ENCODE measurements at places on chromosomes 1 and 21.

- no peak for DNase-seq
Measured at GRCh38 chr1:22105611-22106207, 37.2 kb downstream of the WNT4 start.

DNA sequence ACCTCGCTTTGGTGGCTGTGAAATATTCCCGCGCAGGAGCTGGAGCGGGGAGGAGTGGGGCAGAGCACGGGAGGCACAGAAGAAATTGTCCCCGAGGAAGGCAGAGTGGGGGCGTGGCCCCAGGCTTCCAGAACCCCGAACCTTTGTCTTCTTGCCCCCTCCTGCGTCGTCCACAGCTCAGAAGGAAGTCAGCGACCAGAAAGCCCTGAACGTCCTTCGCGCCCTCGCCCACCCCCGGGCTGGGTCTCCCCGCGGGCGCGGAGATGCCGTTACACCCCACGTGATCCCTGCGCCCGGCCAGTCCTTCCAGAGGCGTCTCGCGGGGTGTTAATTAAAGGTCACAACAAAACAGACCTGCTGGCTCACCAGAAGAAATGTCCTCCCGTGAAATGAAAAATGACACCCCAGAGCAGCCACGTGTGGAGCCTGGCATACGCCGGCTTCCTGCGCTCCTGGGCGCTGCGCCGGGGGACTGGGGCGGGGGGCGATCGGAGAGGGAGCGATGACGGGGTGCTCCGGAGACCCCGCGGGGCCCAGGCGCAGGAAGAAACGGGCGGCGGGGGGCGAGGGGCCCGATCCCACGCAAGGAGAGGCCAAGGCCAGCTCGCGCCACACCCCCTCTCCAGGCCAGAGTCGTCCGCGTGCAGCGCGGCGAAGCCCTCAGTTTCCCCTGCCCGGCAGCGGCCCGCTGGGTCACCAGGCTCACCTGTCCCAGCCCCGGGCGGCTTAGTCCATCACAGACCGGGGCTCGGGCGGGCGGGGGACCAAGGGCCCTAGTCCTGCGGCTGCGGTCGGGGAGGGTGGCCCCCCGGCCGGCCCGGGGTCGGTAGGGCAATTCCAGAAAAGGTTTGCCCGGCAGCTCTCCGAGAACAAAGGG is 995 bp upstream of the KIF26B start:
- no peak for DNase-seq

GRCh38 chr1:160309185-160309557 is 24.2 kb upstream of the PEX19 start:
- no peak for DNase-seq

- no peak for DNase-seq
Measured at GRCh38 chr21:25508364-25508763, 98.9 kb downstream of the MRPL39 start.

GRCh38 chr1:112881742-112882127 is 74.3 kb downstream of the SLC16A1 start:
- DNase-seq = no peak

- no peak for DNase-seq
Measured at GRCh38 chr1:204754821-204755220, 69.3 kb upstream of the LRRN2 start.

DNA sequence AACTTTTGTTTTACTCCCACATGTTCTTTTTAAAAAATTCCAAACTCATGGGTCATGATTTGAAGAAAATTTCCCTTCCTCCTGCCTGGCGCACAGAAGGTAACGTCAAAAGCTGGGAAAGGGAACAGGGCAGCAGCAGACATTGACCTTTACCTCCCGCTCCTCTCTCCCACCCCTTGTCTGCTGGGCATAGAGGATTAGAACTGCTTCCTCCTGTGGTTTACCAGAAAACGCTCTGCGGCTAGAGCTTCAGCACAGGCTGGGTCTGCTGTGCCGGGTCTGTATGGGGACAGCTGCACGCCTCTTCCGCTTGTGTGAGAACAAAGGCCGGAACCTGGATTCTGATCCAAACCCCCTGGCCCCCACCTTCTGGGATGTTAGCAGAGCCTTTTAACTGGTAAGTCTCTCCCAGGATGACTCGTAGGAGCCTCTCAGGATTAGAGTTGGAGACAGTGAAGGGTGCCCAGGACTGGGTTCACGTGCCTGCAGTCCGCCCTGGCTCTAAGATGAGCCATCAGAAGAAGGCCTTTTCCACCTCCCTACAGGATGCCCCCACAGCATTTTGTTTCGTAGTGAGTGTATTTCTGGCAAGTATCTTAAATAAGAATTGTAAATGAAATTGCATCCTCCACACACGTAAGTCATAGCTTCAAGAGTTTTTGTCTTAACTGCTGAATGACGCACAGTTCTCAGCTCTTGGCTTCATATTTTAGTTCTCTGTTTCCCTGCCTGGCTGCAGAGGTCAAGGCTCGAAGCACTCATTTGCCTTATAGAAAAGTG is 5.2 kb downstream of the H6PD start:
- DNase-seq = no peak

DNA sequence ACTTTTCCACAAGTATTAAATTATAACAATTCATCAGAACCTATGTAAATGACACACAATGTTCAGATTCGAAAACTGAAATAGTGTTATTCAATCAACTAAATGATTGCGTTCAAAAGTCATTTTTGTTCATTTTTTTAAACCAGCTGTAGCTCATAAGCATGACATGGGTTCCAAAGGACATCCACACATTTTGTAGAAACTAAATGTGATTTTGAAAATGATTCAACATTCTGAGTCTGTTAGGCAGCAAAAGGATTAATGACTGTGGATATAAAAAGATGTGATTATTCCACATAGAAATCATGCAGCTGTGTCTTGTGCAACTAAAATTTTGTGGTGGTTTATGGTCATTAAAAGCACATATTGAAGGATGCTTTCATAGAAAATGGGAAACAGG is 204.5 kb downstream of the BRINP3 start:
- no peak for DNase-seq

- DNase-seq = no peak
Measured at GRCh38 chr1:190243056-190243455, 234.6 kb downstream of the BRINP3 start.

GRCh38 chr1:15180189-15180588 is 26.6 kb downstream of the TMEM51 start:
- no peak for DNase-seq

DNA sequence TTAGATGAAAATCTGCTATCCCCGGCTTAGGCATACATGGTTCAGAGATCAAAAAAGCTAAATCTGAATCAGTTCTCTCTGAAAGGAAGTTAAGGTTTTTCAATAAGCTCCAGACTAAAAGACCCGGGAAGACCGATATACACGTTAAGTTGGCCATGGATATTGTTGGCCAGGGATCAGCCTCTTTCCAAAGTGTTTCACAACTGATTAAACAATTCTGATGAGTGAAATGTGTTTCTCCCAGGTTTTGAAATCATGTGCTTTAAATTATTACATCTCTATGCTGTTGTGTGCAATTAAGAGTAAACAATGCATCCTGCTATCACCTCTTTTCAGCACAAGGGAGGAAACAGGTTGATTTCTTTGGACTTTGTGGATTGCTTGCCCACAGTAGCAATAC is 23.7 kb upstream of the GNG12 start:
- DNase-seq = no peak

GRCh38 chr1:41866285-41866684 is 52.4 kb downstream of the HIVEP3 start:
- DNase-seq = no peak

DNA sequence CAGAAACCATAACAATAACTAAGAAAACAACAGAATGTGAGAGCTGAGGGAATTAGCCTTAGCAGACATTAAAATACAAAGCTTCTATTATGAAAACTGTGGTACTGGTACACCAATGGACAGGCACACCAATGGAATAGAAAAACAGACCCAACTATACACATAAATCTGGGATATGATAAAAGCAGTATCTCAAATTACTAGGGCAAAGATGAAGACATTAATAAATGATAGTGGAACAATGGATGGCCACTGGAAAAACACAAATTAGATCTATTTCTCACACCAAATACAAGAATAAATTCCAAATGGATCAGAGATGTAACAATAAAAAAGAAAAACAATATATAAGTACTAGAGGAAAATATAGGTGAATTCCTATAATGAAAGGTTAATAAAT is 65.4 kb upstream of the SLFNL1 start:
- DNase-seq = no peak

GRCh38 chr1:91803847-91804545 is 82.0 kb downstream of the TGFBR3 start:
- peak; percentile 28 for DNase-seq

GRCh38 chr1:232617237-232617636 is 12.7 kb downstream of the SIPA1L2 start:
- no peak for DNase-seq

GRCh38 chr1:159015440-159015909 is 5.8 kb downstream of the IFI16 start:
- peak; percentile 46 for DNase-seq
